ENCODE measurements at places on chromosomes 3 and 15.

- no peak for DNase-seq
Observed at GRCh38 chr15:26887926-26888666, 21.2 kb downstream of the GABRA5 start.

DNA sequence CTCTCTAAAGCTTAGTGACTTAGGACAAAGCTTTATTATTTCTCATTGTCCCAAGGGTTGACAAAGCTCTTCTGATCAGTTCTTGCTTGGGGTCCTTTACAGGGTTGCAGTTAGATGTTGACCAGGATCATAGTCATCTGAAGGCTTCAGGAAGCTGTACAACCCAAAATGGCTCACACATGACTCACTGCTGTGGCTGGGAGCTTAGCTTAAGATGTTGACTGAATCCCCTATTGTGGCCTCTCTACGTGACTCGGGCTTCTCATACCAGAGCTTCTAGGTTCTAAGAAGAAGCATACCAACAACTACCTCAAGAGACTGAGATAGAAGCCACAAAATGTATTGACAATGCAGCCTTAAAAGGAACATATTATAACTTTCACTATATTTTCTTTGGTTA lies 569.6 kb upstream of the ROBO2 start:
- DNase-seq = no peak

DNA sequence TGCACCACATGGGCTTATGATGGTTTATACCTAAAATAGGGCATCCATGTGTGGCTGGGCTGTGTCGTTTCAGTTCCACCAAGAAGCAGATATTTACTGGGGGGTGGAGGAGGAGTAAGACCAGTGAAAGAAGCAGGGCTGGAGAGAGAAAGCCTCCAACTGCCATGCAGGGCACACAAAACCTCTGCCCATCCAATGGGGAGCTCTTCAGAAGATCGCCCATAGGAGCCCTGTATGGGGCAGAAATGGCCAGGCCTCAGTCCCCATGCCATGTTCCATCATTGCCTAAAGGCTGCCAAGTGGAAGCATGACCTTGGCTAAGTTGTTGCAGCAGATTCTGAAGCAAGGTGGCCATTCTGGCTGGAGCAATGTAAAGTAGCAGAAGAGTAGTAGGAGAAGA lies 277.0 kb downstream of the MEX3B start:
- no peak for DNase-seq

DNA sequence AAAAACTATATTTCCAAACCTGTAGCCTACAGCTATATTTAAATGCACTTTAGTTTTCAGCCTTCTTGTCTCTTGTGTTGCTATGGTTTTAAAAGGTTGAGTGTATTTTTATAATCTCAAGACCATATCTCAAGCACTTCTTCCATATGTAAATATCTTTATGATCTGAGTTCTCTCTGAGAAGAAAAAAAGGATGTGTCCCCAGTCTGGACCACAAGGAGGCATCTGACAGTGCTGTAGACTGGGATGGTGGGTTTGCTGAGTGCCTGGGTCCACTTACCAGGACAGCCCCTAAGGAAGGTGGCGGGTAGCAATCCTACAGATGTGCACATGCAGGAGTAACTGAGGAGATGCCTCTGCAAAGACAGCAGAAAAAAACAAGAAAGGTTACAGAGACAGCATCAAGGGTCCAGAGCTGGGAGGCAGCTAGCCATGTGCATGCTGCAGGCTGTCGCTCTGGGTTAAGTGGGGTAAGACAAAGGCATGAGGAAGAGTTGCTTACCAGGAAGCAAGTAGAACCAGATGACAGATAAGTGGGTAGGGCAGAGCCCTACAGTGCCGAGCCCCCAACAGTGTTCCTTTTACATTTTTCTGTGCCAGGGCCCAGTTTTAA lies 70.6 kb upstream of the SNRK start:
- DNase-seq = no peak

DNA sequence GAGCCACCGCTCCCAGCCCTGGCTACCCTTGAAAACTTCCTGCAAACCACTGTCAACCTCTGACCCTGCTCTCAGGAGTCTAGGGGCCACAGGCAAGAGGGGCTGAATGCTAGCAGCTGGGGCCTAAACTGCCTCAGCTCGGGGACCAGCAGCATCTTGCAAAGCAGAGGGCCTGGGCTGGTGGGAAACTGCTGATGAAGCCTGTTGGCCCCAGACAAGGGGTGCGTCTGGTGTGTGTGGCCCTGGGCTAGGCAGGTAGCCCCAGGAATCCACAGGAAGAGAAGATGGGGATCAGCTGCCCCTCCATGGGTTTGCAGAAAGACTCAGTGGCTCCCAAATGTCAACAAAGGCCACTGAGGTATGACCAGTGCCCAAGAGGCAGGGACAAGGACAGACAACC lies 8.2 kb upstream of the POLG start:
- DNase-seq = no peak

GRCh38 chr15:80442728-80443403 lies 38.7 kb downstream of the ARNT2 start:
- no peak for DNase-seq

DNA sequence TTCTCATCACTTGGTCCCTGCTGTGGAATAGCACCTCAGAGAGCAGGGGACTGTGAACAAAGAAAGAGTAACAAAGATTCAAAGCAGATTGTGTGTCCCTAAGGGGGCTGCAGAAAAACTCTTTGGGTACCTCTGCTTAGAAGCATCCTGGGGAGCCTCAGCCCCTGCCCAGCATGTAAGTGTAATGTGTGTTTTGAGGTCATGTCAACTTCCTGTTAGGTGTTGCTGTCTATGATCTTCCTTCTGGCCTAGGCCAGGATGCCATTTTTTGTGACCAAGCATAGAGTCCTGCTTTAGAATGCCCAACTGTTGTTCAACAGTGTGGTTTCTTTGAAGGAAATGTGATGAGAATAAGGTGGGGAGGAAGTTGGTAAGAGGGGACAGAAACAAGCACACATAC lies 77.1 kb upstream of the BCL6 start:
- no peak for DNase-seq

DNA sequence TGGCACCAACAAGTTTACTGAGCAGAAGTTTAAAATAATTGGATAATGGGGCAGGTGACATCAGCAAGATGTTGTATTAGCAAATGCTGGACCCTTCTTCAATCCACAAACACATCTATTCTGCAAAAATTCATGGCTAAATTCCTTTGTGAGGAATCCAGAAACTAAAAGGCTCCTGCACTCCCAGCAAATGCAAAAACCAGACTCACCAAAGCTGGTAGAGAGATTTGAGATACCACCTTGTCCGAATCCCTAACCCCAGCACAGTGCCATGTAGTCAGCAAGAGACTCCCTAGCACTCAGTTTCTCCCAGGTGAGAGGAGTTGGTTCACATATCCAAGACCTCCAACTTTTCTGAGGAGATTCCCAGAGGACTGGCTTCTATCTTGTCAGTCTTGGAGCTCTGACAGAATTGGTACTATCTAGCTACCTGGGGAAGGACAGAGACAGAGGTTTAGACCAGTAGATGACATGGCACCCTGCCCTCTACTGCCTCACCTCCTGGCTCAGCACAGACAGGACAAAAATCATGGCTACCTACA lies 21.8 kb downstream of the GREM1 start:
- DNase-seq = no peak

- DNase-seq = no peak
Observed at GRCh38 chr15:40283615-40284300, 894 bp upstream of the ANKRD63 start.

GRCh38 chr15:42544853-42545629 lies 3.6 kb downstream of the LRRC57 start:
- peak; percentile 71 for DNase-seq

DNA sequence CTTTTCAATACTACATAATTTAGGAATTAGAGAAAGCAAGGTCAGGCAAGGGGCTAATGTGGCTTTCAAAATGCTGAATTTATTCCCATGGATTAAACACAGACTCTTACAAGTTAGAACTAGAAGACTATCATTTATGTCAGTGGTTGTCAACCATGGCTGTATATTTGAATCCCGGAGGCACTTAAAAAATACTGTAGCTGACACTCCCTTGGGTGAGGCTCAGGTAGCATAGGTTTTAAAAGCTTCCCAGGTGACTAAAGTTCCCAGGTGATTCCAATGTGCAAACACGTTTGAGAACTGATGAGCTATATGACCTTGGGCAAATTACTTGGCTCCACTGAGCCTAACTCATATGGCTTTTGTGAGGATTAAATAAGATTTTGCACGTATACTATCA lies 29.6 kb downstream of the AAGAB start:
- DNase-seq = no peak

DNA sequence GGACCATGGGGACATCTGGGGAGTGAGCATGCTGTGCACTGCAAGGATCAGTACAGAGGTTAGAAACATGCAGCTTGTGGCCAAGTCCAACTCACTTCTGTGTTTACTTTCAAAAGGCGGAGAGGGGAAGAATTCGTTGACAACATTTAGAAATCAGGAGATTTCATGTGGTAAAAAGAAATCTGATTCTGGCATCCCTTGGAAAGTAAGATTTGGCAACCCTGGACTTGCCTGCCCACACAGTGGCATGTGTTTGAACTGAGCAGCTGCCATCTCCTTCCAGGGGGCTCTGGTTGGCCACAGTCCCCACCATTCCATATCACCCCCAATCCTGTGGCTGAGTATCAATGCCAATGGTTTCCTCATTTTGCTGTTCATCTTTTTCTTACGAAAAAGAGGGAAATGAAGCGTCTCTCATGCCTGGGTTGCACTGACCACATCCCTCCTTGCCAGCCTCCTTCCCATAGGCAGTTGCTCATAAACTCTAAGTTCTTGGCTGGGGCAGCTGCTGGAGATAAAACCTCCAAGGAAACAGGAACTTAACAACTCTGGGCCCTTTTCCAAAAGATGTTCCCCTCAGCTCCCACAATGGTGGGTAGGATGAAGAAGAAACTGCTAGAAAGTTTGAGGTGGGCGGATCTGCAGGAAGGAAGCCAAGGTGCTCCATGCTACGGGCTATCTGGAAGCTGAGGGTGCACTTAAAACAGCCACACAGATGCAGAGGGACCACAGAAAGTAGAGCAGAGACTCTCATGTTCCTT lies 29.2 kb downstream of the SLC6A11 start:
- DNase-seq = peak; percentile 68

DNA sequence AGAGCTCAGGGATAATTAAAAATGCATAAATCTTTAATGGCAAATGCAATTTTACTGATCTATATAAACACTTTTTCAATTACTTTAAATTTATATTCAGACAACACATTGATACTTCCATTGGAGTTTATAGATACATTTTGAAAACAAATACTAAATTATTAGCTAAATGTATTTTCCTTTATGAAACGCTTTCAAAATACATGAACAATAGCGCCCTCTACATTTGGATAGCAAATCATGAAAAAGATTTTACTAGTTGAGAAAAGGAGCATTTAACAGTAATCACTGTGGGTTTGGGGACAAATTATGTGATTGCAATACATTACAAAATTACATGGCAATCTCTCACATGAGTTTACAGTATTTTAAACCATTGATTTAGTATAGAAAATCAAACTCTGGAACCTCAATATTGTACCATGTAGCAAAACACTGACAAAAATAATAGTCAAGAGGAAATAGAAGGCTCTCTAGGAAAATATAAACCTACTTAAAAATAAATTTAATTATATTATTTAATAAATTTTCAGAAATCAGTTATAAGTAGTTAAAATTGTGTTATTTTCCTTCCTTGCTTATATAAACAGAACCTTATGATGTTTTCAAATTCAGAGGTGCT lies 207.9 kb downstream of the ZIC1 start:
- peak; percentile 4 for DNase-seq

GRCh38 chr3:154148541-154148940 lies 27.4 kb downstream of the ARHGEF26 start:
- DNase-seq = no peak

GRCh38 chr3:30768703-30769550 lies 125.5 kb downstream of the GADL1 start:
- DNase-seq = peak; percentile 80

DNA sequence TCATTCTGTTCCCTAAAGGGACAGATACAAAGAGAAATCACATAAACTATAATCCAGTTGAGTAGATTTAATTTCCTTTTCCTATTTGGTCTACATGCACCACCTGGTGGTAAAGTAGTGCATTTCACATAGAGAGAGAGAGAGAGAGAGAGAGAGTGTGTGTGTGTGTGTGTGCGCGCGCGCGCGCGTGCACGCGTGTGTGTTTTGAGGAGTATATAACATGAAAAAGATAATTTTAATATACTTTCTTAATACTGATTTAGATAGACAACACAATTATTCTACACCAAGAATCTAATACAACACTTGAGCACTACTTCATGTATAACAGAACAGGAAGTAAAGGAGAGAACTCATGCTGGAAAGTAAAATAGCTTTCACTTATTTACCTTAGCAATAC lies 1.1 kb upstream of the FGF7 start:
- peak; percentile 53 for DNase-seq

DNA sequence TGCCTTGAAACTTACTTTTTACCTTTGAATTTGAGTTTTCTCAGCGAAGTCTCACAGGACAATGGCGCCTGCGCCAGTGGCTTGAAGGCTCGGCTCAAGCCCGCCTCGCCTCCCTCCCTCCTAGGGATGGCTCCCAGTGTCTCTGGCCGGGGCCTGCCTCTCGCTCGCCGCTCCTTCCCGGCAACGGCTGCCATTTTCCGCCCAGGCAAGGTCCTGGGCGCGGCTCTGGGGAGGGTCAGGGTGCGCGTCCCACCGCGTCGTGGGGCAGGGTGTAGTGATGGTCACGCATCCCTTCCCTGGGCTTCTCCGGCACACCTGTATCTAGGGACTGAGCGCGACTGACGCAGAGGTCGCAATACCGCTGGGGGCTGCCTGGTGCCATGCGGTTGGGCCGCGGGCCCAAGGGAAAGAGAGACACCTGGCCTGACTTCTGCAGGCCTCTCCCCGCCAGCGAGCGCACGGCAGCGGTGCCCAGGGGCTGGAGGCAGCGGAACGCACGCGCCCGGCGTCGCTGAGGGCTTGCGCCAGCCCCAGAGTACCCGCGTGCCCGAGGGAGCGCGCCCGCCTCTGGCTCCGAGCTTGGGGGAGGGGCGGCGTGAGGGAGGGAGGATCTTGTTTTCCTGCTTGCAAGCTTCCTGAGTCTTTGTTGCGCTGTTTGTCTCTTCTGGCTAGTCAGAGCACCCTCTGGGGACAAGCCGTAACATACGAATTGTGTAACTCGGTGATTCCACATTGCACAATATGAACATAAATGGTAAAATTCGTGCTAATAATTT lies 20.7 kb upstream of the FEM1B start:
- DNase-seq = peak; percentile 94

- DNase-seq = no peak
Observed at GRCh38 chr3:51122944-51123343, 262.1 kb upstream of the MANF start.

Measured in inflammatory macrophage treated with lipopolysaccharide for 1 hour (primary cell).